ENCODE measurements at places on chromosomes 16 and 17.

- peak; percentile 46 for DNase-seq
Observed at GRCh38 chr16:11049396-11050059, 105.2 kb downstream of the CLEC16A start.

GRCh38 chr17:40326014-40326831 is 17.2 kb downstream of the RARA start:
- DNase-seq, result no peak

DNA sequence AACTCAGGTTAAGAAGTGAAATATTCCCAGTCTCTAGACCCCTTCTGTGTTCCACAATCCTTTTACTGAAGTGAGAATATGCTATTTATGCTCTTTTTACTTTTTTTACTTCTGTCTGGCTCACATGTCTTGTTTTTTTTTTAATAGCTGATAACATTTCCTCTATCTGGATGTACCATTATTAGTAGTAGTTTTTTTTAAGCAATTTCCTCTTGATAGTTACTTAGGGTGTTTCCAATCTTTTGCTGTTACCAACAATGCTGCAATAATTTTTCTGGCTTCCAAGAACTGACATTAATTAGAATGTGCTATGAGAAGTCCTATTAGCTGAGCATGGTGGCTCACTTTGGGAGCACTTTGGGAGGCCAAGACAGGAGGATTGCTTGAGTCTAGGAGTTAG is 32.0 kb downstream of the KSR1 start:
- DNase-seq, result no peak

GRCh38 chr17:72183194-72183685 is 62.4 kb downstream of the SOX9 start:
- no peak for DNase-seq

DNA sequence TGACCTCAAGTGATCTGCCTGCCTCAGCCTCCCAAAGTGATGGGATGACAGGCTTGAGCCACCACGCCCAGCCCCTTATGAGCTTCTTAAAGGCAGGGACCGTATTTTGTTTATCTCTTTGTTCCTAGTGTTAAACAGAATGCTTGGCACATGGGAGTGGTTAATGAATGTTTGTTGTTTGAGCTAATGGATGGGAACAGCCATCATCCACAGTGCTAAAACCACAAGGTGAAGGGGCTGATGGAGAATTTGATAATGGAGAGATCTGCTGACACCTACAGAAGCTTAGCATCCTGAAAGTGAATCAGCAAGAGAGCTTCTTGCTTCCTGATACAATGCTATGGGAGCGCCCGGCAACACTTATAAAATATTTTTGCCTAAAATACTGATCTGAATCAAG is 8.6 kb upstream of the CDH1 start:
- DNase-seq, result no peak

GRCh38 chr17:3535253-3535995 is 22.2 kb downstream of the TRPV3 start:
- DNase-seq, result peak; percentile 53

- DNase-seq, result no peak
Observed at GRCh38 chr16:6932871-6933385, 399.7 kb upstream of the RBFOX1 start.

DNA sequence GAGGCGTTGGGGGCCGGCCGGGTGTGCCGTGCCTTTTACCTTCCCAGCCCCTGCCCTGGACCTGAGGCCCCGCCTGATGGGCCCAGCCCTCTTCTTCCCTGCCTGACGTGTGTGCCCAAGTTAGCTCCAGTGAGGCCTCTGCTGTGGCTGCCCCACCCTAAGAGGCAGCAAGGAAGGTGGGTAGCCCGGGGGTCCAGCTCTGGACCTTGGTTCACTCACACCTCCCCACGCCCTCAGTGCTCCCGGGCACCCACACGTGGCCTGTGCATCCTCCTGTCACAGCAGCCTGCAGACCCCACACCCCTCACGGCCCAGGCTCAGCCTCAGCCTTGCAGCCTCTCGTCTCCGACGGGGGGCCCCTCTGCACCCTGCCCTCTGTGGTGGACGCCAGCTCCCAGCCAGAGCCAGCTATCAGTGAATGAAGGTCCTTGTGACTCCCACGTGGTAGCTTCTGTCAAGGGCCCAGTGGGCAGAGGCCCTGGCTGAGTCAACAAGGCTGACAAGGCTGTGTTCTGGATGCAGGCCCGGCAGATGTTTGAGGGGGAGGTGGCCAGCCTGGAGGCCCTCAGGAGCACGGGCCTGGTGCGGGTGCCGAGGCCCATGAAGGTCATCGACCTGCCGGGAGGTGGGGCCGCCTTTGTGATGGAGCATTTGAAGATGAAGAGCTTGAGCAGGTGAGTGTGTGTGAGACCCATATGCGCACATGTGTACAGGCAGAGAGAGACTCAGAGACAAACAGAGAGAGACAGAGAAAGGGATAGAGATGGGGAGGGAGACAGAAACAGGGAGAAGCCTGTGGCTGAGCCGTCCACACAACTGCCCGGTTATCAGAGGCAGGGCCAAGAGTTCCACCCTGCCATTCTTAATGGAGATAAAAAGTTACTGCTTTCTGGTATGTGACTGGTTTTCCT is 2.8 kb downstream of the FN3K start:
- DNase-seq, result no peak

- DNase-seq, result peak; percentile 76
Observed at GRCh38 chr17:41486809-41487530, 2.7 kb downstream of the KRT36 start.

- DNase-seq, result no peak
Observed at GRCh38 chr17:77449908-77450741, 309.4 kb downstream of the SEC14L1 start.

GRCh38 chr16:50071075-50071671 is 5.4 kb downstream of the HEATR3 start:
- DNase-seq, result no peak

Data from HAP-1 (cell line).